ENCODE measurements at places on chromosomes 2 and 18.

DNA sequence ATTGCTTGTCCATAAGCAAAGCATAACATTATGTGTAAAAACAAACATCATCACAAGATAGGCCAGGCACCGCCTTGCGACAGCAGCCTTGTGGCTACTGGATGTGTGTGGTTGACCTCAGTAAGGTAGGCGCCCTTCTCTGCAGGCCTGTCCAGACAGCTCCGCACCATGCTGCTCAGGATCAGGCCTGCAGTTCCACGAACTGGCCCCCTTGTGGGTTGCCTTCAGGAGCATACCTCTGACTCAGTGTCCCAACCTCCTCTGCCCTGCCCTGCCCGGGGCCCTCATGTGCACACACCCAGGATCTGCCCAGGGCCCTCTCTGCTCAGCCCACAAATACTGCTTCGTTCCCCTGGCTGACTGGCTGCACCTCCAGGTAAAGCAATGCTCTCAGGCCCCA is 16.1 kb upstream of the ZNF236 start:
- no peak for DNase-seq

DNA sequence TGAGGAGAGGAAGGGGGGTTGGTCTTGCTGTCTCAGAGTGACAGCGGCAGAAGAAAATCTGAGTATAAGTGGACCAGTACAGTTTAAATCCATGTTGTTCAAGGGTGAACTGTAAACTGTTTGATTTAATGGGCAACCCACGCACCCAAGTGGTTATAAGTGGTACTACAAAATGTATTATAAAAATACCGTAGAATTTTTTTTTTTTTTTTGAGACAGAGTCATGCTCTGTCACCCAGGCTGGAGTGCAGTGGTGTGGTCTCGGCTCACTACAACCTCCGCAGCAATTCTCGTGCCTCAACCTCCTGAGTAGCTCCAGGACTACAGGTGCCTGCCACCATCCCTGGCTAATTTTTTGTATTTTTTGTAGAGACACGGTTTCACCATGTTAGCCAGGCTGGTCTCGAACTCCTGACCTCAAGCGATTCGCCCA is 2.1 kb upstream of the CHCHD5 start:
- peak; percentile 67 for DNase-seq

GRCh38 chr18:68417826-68418225 is 297.1 kb downstream of the TMX3 start:
- no peak for DNase-seq

GRCh38 chr2:186771850-186772463 is 77.0 kb downstream of the ZSWIM2 start:
- DNase-seq = no peak

All from activated CD8-positive, alpha-beta memory T cell treated with anti-CD3 and anti-CD28 coated beads for 24 hours (primary cell).